CD4-positive, CD25-positive, alpha-beta regulatory T cell (primary cell): ENCODE measurements at places on chromosomes 11 and 22.

GRCh38 chr11:121068787-121069186 is 32.3 kb upstream of the TECTA start:
- no peak for DNase-seq

DNA sequence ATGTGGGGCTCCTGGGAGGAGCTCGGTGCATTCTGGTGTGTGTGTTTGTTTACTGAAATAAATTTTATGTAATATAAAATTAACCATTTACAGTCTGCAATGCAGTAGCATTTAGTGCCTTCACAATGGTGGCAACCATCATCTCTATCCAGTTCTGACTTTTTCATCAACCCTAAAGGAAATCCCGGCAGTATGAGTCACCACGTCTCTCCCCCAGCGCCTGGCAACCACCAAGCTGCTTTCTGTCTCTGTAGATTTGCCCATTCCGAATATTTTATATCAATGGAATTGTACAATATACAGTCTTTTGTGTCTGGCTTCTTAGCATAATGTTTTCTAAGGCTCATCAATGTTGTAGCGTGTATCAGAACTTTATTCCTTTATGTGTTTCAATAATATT is 300.5 kb downstream of the MIAT start:
- no peak for DNase-seq

DNA sequence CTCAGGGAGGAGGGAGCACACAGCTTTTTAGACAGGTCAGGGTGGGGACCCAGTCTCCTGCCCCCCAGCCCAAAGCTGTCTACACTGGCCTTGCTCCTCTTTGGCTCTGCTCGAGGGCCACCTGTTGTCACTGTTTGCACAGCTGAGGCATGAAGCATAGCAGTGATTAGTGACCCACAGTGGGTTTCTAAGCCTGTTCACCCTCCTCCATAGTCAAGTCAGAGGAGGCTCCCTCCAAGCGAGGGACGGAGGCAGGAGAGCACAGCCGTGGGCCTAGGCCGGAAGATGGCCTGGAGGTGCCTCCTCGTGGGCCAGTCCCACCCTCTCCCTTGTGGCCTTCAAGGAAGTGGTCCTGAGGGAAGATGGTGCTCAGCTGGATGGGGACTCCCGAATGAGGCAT is 241.1 kb downstream of the GRIK4 start:
- DNase-seq: no peak

GRCh38 chr11:69696749-69697468 is 6.9 kb downstream of the FGF19 start:
- no peak for DNase-seq

DNA sequence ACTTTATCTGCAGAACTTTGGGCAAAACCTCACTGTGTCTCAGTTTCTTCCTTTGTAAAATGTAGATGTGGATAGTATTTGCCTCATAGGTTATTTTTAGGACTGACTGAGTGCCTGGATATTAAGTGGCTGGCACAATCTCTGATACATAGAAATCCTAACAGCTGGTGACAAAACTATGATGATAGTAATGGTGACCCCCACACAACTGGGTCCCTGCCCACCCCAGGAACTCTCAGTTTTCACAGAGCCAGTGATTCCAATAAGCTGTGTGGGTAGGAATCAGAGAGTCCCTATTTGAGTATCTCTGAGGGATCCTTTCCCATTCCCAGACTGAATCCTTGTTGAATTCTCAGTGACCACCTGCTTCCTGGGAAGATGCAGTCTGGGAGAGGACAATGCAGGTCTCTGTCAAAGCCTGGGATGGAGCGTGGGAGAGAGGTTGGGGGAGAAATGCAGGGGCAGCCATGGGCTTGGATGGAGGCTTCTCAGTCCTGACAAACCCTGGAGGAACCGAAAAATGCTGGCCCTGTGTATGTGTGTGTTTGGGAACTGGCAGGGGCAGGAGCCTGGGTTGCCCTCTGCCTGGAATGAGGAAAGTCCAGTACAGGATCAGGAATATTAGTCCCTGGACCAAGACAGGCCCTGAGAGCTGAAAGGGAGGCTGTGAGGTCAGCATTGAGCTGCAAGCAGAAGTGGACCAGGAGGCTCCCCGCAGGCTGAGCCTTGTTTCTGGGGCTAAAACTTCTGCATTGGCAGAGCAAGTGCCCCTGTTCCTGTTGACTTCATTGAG is 6.1 kb upstream of the P2RY6 start:
- DNase-seq: no peak

DNA sequence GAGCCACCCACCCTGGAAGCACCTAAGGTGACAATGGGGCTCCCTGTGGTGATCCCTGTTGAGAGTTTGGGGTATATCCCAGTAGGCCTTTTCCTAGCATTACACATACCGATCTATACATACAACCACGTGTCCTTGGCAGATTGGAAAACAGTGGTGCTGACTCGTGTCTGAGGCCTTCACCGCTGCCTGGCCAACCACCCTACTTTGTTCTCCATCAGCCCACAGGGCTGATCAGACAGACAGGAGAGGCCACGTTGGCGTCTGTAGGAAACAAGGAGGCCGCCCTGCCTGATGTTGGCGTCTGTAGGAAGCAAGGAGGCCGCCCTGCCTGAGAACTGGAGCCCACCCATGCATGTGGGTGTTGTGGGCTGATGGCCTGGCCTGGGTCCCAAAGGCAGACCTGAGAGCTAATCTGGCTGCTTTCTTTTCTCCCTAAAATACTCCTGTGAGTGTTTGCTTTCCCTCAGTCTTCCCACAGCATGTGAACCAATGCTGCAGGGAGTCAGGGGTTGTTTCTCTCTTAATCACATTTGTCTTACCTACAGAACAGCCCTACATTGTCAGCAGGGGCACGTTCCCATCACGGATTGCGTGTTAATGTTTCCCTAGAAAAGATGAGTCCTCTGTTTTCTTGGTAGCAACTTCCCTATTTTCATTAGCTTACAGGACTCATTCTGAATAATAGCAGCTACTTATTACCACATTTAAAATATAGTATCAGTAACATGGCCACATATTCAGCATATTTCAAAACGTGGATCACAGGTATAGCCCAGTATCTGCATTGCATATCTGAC is 57.2 kb downstream of the SBF1 start:
- no peak for DNase-seq

DNA sequence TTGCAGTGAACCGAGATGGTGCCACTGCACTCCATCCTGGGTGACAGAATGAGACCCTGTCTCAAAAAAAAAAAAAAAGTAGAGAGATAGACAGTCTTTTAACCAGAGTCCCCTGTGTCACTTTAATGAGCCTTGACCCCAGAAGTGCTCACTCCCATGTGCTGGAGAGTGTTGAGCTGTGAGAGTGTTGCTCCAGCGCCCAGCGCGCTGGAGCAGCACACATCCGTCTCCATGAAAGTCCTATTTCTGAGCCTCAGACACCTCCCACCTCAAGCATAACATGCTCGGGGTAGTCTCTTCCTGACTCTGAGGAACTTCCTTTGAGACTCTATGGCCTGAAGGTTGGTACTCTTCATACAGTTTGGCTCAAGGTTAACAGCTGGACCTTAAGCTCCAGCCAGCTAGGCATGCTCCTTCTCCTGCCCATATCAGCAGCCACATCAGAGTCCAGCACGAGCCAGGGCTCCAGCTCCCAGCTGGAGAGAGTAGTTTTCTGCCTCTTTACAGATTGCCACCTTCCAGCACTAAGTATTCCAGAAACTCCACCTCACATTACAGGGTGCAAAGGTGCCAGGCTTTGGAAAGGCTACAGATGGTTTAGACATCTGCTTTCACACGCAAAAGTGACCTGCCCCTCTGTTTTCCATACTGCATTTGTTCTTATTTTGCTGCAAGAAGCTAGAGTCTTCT is 29.4 kb upstream of the UBASH3B start:
- DNase-seq: no peak

- DNase-seq: no peak
These were observed 1480.0 kb downstream of the TBC1D22A start for GRCh38 chr22:48242461-48242864.

GRCh38 chr11:37988031-37988430 is 1390.0 kb upstream of the RAG2 start:
- no peak for DNase-seq

GRCh38 chr22:20109411-20110358 is 6.2 kb upstream of the RANBP1 start:
- no peak for DNase-seq

GRCh38 chr22:23745791-23746190 is 5.1 kb downstream of the ZNF70 start:
- DNase-seq: no peak

DNA sequence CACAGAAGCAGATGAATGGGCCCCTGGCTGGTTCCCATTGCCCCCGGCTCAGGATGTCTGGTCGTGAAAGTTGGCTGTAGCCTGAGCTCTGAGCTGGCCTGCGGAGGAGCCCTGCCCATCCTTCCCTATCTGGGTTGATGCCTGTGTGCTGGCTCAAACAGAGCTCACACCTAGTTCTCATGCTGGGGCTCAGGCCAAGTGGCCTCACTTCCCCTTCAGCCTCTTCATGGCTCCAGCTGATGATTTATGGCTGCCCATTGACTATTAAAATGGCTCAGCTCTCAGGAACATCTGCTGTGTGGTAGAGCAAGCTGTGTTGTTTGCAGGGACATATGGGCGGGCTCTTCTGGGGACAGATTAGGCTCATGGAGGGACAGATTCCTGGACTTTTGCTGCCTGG is 64.7 kb downstream of the ADAMTS15 start:
- DNase-seq: no peak

GRCh38 chr22:25602445-25602844 is 38.0 kb downstream of the GRK3 start:
- no peak for DNase-seq

DNA sequence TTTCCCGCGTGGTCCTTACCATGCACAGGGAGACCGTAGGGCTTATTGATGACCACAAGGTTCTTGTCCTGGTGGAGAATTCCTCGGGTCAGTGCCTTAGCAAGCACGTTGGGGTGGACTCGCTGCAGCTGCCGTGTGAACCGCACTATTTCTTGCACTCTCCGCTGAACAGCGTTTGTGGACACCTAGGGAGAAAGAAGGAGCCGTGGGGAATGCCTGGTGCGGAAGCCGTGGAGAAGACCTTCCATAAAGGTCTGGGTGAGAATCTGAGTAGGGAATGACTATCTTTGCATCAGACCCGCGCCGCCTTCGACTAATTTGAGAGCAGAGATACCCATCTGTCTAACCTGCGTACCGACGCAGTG is 597 bp downstream of the RPUSD4 start:
- DNase-seq: no peak

DNA sequence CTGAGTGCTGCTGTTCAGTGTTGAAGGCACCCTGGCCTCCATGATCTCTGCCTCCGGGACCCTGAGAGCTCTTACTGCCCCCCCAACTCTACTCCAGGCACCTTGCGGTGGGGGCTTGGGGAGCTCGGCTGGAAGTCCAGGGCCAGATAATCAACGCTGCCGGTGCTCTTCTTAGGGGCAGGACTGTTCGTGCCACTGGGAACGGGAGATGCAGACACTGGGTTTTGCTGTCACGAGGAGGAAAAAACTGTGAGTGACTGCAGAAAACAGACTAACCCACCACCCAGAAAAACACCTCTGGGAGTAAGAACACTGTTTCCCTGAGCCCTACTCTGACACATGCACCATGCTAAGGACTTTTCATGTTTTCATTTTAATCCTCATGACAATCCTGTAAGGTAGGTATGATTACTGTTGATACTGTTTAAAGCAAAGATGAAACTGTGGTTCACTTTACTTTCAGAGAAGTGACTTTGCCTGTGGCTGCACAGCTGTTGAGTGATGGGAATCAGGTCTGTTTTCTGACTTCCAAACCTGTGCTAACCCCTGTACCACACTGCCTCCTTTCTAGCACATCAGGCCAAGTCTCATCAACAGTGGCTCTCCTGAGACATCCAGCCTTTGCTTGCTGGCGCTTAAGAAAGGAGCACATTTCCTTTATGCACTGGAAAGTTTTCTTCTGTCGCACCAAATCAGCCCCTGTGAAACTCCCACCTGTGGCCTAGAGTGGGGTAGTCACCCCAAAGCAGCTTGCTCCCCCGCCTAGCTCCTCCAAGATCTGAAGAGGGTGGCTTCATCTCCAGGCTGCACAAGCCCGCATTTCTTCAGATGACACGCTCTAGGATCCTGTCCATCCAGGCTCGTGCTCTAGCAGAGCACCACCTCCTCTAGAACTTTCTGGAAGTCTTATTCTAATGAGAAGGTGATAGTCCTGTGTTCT is 31.8 kb downstream of the USP35 start:
- DNase-seq: no peak

- no peak for DNase-seq
These were observed 147.9 kb downstream of the C11orf91 start for GRCh38 chr11:33552756-33553155.

DNA sequence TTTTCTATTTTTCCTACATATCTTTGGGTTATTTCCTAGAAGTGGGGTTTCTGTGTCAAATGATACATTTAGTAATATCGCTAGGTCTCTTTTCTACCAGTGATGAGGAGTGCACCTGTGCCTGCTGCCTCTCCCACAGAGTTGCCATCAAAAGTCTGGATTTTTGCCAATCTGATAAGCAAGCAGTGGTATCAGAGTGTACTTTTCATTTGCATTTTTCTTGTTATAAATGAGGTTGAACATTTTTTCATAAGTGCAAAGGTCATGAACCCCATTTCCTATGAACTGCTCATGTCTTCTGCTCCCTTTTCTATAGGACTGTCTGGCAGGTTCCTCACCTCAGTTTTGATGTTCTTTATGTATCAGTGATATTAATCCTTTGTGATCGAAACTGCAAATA is 1.7 kb downstream of the TRPM5 start:
- DNase-seq: no peak

GRCh38 chr22:35641494-35642120 is 6.6 kb upstream of the APOL6 start:
- no peak for DNase-seq

DNA sequence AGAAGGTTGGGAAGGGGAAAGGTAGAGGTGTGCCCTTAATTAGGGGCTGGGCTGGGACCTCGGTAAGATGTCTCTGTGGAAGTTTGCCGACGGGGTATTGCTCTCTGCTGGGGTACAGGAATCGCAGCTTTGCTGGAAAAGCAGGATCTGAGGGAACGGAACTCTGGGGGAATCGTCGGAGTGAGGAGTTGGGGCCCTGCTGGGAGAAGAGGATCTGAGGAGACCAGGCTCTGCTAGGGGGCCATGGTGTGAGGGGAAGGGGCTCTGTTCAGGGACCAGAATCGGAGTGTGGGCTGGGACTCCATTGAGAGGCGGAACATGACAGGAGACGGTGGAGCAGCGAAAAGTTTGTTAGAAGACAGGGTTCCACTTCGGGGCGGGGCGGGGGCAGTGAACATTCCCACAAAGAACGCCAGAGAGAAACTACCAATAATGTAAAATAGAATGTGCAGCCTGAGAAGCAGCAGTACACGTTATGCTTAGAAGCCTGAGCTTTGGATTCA is 456 bp downstream of the AAMDC start:
- DNase-seq: peak; percentile 2
